ENCODE measurements at places on chromosomes 4 and X.

DNA sequence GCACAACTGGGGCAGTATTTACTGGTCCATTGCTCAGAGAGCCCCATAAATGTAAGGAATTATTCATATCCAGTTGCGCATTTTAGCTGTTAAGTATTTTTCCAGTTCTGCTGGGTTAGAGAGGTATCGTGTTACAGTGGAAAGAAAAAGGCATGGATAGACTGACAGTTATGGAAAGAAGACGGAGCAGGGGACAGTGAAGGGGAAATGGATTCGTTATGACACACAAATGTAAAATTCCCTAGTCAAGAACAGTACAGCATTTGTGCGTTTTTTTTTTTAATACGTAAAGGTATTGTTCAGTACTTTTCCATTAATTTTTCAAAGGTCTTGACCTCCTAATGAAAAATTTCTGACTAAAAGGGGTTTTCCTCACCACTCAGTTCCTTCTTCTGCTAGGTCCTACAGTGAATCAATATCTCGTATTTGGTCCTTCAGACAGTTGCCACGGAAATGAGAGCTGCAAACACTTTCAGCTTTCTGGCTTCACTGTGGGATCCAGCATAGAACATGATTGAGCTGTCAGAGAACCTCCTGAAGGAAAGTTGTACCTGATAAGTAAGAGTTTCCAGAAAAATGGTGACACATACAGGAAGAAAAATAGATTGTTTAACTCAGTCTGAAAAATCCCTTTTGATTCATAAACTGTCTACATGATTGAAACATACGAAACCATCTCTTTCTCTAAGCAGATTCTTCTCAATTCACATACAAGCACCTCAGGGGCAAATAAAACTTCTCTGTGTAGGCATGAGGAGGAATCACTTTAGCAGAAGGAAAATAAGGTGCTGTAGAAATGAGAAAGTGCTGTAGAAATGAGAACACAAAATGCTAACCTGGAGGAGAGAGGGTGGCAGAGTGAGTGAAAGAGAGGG is 21.8 kb upstream of the BBS12 start:
- no peak for DNase-seq

DNA sequence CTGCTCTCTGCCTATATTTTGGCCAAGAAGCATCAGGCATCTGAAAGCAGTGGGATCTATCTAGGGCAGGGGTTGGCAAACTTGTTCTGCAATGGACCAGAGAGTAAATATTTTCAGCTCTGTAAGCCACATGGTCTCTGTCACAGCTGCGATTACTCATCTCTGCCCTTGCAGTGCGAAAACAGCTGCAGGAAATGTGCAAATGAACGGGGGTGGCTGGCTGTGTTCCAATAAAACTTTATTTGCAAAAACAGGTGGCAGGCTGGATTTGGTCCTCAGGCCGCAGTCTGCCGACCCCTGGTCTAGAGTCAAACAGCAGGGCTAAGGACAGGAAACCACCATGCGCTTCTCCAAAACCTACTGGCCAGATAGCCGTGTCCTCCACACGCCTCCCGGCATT is 48.6 kb downstream of the ACOX3 start:
- DNase-seq: no peak

GRCh38 chr4:58081356-58081755 is 971.2 kb upstream of the IGFBP7 start:
- DNase-seq: no peak

DNA sequence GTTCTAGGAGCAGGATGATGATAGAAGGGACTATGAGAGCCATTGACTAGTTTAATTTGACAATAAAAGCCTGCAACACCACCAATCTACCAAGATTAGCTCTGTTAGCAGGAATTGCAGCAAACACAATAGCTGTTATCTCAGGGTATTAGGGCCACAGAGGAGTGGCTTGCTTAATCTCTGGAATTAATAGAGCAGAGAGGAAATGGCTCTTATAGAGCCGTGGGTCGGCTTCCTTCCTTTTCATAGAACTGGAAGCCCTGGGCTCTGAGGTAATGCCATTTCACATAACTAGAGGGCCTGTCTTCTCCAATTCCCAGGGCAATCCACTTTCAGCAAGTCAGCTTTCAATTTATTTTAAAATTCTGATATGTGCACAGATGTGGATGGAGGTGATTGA is 83.0 kb downstream of the MAMLD1 start:
- DNase-seq: no peak

- DNase-seq: no peak
These were observed 92.9 kb upstream of the MSX1 start for GRCh38 chr4:4766564-4766963.

DNA sequence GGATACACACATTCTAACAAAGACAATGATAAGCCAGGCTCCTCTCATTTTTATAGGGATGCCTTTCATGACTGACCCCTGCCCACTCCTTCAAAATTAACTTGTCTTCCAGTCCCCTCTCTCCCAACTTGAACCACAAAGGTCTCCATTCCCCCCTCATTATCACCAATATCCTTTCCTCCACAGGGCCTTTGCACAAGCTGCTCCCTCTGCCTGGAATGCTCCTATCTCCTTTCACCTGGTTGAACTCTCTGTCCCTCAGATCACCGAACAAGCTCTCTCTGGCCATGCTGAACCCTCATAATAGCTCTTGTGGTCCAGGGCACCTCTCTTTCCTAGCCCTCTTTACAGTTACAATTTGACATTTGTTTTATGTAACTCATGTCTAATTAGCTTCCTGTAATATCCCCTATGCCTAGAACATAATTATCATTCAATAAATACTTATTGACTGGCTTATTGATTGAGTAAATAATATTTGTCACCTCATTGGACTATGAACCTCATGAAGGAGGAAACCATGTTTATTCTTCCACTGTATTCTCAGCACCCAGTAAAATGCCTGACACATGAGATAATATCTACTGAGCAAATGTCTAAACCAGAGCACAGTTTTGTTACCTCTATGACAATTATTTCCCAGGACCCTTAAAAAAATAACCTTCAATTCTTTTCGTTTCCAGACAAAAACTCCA is 266.3 kb upstream of the RASGEF1B start:
- no peak for DNase-seq

DNA sequence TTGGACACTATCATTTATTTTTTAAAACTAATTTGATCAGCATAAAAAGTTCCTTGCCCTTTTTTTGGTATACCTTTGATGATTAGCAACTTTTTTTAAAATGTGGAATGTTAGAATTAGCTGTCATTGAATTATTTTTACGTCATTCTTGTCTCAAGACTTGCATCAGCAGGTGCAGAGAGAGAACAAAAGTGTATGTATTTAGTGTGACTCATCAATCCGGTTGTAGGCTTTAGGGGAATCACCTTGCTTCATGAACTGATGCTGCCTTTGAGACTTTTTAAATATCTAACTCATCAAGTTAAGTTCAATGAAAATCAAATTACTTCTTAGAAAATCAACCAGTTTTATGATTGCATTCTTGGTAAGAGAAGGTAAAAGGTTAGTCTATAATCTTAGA is 125.1 kb downstream of the ARX start:
- no peak for DNase-seq

- no peak for DNase-seq
These were observed 531 bp downstream of the ZNF141 start for GRCh38 chr4:337932-338758.

DNA sequence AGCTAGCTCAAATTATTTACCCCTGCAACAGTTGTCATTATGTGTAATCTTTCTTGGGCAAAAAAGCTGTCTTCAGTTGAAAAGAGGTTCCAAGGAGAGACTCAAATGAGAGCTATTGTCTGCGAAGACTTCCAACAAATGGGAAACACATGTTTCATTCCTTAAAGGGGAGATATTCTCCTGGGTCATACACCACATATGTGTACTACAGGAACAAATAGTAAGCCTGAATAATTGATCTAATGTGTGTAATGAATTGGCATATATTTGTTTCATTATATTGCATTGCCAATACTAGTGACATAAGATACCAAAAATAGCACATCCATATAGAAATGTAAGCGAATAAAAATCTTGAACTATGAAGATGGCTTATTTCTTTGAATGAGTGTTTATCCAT is 950.9 kb upstream of the NDST4 start:
- DNase-seq: no peak

DNA sequence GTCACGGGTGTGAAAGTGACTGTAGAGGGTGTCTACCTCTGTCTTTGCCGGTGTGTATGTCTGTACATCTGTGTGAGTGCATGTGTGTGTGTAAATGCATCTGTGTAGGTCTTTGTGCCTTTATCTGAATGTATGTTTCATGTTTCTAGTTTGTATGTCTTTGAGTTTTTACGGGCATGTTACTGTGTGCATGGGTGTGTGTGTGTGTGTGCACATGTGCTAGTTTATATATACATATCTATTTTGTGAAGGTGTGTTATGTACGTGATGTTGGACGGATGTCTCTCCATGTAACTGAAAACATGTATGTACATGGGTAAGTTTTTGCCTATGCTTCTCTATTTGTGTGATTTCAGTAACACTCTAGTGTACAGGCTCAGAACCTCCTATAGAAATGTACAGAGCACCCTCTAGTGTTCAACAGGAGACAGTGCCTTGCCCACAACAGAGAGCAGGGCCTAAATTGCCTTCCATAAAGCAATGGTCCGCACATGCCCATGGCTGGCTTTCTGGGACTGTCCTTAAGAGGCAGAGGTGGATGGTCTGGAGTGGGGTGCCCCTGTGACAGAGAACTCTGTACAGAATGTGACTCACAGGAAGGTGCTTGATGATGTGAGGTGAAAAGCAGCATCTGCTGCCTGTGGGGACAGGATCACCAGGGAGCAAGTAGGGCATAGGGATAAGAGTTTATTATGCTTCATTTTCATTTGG is 343.5 kb downstream of the RAPGEF2 start:
- DNase-seq: no peak

- DNase-seq: no peak
These were observed 20.7 kb upstream of the BCLAF3 start for GRCh38 chrX:20011608-20012007.

- DNase-seq: no peak
These were observed 218.7 kb downstream of the BMPR1B start for GRCh38 chr4:94976371-94977011.

DNA sequence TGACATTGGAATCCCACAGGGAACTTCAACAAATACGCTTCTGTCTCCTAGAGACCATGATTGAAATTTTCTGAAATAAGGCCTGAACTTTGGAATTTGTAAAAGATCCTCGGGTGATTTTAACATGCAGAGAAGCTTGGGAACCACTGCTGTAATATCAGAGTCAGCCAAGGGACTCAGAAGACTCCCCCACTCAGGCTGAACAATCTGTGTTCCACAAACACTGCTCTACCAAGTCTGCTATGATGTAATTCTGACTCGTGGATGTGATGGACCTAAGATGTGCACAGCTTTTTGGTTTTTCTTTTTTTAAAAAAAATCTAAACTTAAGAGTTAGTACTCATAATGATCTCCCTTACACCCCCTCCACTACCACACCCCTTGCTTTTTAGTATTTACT is 26.0 kb downstream of the LRP2BP start:
- no peak for DNase-seq

DNA sequence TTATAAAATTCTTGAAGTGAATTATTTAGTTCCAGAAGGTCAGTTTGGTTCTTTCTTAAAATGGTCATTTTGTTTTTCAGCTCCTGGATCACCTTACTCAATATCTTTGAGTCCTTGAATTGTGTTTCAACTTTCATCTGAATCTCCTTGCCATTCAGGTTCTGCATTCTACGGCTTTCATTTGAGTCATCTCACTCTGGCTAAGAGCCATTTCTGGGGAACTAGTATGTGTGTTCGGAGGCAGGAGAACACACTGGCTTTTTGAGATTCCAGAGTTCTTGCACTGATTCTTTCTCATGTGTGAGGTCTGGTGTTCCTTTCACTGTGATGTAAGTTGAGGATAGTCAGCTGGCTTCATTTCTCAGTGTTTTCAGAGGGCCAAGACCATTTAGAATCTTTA is 708.4 kb upstream of the FRG1 start:
- DNase-seq: no peak

- DNase-seq: peak; percentile 42
These were observed 18.1 kb upstream of the CXCL2 start for GRCh38 chr4:74117024-74117534.

DNA sequence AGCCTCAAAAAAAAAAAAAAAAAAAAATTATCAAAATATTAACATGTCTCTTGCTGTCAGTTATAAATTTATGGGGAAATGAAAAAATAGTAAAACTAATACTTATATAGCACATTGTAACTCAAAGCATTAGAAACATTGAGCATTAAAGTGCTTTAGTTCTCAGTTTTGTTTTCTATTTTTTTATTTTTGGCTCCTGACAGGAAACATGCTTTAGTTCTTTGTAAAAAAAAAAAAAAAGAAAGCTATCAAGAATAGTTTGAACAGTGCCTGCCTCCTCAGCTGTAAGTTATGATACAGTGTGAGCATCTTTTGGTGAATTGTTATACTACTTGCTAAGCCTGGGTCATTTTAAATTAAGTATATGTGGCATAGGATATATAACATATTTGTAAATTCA is 5.1 kb upstream of the CENPC start:
- DNase-seq: no peak

- DNase-seq: no peak
These were observed 455.4 kb downstream of the PCDH18 start for GRCh38 chr4:137076908-137077307.

DNA sequence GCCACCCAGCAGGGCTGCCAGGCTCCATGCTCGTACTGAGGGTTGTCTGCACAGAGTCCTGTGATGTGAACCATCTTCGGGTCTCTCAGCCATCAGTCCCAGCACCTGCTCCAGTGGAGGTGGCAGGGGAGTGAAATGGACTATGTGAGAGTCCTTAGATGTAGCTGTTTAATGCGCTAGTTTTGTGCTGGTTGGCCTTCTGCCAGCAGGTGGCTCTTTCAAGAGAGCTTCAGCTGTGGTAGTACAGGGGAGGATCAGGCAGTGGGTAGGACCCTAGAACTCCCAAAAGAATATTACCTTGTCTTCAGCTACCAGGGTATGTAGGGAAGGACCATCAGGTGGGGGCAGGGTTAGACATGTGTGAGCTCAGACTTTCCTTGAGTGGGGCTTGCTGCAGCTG is 1066.0 kb downstream of the GLUD2 start:
- no peak for DNase-seq

DNA sequence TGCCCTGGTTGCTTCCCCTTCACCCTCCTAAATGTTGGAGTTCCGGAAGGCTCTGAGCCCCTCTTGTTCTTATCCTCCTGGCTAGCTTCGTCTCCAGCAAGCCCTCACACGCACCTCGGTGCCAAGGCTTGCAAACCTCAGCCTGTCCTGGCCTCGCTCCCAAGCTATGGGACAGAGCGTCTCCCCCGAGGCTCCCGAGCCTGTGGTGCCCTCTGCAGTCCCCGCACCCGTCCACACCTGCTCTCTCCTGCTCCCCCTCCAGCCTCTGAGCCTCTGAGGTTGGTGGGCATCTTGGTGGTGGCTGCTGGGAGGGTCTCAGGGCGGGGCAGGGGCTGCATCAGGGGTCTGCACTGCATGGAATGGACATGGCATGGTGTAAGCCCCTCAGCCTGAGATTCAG is 63.2 kb downstream of the TRMT44 start:
- DNase-seq: peak; percentile 3

- no peak for DNase-seq
These were observed 272.3 kb upstream of the RPS6KA3 start for GRCh38 chrX:20538974-20539373.

DNA sequence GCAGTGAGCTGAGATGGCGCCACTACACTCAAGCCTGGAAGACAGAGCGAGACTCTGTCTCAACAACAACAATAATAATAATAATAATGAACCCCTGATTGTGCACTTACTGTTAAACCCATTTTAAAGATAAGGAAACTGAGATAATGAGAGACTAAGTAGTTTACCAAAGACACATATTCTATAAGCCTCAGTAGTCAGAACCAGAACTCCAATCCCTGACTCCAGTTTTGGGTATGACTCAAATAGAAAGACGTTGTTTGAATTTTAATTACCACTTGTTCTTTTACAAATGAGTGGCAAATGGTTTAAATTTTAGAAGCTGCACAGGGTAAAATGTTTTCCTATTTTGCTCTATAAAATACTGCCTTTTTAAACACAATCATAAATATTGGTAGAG is 37.4 kb downstream of the ACSL4 start:
- DNase-seq: no peak
